Cerebellar nuclear complex (tissue), 1 donor: ENCODE measurements at places on chromosomes 3 and 15.

DNA sequence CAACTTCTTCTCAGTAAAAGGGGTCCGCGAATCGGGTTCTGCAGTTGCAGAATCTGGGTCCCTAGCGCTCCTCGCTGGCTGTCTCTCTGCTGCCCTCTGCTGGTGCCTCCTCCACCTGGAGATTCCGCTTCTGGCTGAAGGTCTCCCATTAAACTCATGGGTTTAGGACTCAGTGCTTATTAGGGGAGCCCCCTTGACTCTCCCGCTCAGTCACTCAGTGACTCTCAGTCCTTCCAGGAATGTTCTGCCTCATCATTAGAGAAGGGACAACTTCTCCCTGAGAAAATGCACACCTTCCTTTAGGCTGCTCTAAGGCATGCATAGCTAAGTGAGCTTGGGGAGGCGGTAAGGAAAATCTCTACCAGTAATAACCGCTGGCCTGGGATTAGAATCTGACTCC is 7.1 kb downstream of the CPN2 start:
- no peak for DNase-seq

- DNase-seq, result no peak
These were observed 688.7 kb downstream of the MECOM start for GRCh38 chr3:168974617-168975403.

GRCh38 chr15:48471073-48471472 is 139.8 kb downstream of the DUT start:
- DNase-seq, result no peak

DNA sequence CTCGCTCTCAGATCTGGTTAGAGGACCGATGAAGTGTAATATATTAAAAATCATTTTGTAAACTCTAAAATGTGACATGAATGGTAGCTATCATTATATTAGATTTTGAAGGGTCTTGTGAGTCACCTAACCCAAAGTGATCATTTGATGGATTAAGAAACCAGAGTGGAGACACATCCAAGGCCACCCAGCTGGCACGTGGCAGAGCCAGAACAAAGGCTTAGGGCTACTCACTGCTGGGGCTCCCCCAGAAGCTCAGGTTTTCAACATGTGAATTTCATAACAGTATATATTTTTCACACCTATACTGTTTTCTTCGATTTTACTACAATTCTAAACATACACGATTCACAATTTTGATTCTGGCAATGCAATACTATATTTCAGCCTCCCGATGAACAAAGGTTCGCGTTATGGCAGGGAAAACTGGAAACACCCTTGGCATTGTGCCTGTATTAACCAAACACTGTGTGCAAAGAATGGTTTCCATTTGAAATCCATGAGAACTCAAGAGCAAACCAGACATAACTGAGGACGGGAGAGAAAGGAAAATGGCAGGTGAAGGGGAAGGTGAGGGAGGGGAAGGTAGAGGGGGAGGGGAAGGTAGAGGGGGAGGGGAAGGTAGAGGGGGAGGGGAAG is 88.9 kb downstream of the ADAMTS17 start:
- DNase-seq, result no peak

GRCh38 chr3:120227710-120228347 is 57.2 kb downstream of the GPR156 start:
- no peak for DNase-seq

DNA sequence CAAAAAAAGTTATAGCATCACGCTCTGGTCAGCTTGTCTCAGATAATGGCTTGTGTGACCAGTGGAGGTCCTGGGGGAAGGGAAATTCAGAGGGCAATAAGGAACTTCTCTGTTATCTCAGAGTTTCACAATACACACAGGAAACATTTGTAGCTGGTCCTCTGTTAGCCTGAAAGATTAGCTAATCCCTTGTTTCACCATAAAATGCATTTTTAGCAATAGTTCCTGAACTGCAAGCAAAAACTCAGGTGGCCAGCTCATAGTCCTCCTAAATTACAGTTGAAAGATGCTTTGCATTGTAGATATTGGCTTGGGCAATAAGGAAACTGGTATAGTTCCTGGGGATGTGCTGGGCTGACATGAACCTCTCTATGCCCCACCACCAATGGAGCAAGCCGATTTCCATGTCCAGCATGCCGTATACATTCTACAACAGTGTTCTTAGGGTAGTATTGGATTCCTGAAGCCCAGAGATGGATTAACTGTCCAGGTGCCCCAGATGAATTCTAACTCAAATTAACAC is 141.5 kb upstream of the TBL1XR1 start:
- no peak for DNase-seq

DNA sequence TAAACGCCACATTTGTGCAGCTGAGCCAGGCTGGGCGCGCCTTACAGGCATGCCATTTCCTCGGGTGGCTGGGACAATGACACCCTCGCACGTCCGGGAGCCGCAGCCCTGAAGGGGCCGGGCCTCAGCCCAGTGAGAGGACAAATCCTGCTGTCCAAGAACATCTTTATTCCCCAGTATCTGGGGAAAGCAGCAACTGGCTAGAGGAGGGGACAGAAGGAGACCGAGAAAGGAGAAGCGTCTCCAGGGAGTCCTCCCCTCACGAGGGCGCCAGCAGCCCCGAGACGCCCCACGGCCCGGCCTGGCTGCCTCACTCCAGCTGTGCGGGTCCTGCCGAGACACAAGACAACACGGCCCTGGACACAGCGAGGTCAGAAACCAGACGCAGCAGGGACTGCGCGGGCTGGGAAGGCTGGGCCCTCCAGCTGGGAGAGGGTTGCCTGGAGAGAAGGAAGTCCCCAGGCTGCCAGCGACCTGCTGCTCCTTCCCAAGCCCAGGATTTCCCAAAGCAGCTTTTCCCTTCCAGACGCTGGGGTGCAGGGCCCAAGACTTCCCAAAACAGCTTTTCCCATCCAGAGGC is 130.2 kb downstream of the CHSY1 start:
- DNase-seq, result no peak

- DNase-seq, result no peak
These were observed 1045.0 kb downstream of the FHIT start for GRCh38 chr3:60206206-60206605.

- no peak for DNase-seq
These were observed 162.0 kb downstream of the IMPG2 start for GRCh38 chr3:101158374-101158773.

DNA sequence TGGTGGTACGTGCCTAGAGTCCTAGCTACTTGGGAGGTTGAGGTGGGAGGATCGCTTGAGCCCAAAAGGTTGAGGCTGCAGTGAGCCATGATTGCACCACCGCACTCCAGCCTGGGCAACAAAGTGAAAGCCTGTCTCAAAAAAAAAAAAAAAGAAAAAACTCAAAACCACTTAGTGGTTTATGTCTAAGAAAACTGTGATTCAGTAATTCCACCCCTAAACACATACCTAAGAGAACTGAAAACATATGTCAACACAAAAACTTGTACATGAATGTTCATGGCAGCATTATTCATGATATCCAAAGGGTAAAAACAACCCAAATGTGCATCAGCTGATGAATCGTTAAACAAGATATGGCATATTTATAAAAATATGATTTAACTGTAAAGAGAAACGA is 14.3 kb downstream of the SPG21 start:
- no peak for DNase-seq

DNA sequence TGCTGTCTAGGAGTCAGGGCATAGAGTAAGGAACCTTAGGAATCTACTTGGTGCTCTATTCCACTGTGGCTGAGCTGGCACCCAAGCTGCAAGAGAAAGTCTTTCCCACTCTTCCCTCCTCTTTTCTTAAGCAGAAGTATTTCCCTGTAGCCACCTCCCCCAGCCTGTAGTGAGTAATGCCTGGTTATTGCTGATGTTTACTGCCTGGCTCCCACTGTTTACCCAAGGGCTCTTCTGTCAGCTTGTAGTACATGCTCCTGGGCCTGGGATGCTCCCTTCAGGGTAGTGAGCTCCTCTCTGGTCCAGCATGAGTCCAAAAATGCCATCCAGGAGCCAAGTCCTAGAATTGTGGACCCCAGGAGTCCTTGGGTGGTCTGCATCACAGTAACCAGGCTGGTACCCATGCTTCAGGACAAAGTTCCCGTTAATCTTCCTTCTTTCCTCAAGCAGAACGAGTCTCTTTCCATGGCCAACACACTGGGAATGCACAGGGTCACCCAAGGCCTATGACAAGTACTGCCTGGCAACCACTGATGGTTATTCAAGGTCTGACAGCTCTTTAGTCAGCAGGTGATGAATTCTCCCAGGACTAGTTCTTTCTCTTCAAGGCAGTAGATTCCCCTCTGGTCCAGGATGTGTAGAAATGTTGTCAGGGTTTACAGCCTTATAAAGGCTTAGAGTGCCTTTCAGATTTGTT is 17.6 kb downstream of the GALK2 start:
- no peak for DNase-seq

DNA sequence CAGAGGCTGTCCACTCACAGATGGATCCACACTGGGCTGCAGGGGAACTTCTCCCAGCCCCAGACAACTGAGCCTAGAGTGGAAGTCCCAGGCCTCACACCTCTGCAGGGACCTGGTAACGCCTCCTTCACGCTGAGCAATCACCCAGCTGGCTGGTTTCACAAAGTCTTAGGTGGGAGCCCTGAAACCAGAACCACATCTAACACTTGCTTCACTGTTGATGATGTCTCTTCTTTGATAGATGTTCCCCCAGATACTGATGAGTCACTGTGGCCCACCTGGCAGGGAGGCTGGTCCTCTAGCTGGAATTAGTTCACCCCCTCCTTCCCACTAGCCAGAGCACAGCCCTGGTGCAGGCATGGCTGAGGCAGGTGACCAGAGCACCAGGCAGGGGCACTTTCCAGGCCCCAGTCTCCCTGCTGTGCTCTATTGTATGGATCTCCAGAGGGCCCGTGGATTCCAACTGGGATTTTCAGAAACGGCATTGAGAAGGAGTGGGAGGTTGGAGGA is 33.5 kb downstream of the MYL3 start:
- DNase-seq, result no peak

DNA sequence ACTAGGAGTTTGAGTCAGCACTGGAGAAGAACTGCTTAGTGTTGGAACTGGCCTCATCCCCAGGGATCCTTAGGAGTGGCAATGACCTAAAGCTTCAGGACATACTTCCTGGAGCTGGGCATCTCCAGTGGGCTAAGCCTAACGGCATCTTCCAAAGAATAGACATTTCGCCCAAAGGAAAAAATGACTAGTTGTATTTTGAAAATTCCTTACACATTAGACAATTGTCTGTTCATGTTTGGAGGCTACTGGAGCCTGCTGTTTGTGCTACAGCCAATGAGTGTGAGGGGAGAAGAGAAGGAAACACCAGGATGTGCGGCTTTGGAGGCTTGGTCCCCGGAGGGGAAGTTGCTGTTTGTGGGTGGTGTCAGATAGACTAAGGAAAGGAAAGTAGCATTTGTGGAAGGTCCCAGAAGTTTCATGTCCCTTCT is 77.6 kb downstream of the POLR2M start:
- DNase-seq, result no peak

- no peak for DNase-seq
These were observed 256.0 kb upstream of the STAC start for GRCh38 chr3:36124118-36124796.

DNA sequence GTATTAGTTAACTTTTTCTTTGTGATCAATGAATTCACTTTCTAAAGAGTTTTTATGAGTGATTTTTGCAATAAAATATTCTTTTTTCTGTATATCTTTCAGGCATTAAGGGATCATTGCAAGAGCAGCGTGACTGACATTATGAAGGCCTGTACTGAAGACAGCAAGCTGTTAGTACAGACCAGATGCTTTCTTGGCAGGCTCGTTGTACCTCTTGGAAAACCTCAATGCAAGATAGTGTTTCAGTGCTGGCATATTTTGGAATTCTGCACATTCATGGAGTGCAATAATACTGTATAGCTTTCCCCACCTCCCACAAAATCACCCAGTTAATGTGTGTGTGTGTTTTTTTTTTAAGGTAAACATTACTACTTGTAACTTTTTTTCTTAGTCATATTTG is 24.4 kb downstream of the SELENOT start:
- DNase-seq, result no peak

DNA sequence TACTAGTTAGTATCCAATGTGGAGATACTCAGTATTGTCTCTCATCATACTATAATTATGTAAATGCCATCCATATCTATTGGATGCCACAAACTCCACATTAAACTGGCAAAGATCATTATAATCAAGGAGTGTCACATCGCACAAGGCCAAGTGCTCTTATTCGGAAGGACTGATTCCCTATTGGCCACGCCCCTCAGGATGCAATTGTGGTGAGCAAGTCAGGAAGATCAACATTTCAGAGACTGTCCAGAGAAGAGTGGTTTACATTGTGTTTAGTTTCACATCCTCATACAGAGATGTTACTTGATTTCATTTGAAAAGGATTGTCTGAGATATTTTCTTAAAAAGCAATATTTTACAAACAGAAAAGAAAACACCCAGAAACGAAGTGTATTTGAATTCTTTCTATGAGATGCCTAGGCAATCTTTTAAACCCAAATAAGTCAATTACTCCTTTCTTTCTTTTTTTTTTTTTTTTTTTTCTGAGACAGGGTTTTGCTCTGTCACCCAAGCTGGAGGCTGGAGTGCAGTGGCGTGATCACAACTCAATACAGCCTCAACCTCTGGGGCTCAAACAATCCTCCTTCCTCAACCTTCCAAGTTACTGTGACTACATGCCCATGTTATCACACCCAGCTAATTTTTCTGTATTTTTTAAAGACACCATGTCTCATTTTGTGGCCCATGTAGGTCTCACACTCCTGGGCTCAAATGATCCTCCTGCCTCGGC is 369.1 kb downstream of the RBMS3 start:
- DNase-seq, result no peak

- no peak for DNase-seq
These were observed 317.7 kb downstream of the VPS13C start for GRCh38 chr15:61742591-61742990.

- DNase-seq, result no peak
These were observed 10.2 kb downstream of the ATP10A start for GRCh38 chr15:25852661-25853524.

- no peak for DNase-seq
These were observed 61.8 kb downstream of the CRTC3 start for GRCh38 chr15:90591524-90591923.

DNA sequence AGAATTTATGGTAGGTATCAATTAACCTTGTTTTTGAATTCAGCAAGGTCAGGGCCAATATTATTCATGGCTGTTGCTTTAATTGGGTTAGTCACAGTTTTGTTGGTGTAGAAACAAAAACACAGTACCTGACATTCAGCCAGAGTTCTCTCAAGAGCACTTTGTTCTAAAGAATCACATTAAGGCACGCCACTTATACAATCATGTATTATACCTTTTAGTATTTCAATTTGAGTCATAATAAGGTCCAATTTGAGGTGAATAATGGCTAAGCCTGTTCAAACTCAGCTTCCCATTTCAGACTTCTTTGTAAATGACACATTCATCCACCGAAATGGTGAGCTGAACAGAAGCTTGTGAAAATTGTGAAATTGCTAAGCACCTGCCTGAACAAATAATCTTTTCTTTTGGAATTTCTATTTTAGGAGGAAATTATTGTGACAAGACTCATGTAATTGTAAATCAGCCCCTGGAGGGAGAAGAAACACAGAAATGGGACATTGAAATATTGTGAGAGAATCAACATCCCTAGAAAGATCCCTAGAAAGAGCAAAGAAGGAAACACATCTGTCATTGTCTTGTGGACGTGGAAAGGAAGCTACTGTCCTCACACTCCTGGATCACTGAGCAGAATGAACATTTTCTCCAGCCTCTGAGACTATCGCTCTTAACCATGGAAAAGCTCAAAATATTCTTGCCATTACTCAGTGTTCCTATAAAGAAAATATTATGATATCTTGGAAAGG is 29.3 kb downstream of the RIOX2 start:
- no peak for DNase-seq

GRCh38 chr3:171491361-171491760 is 31.2 kb upstream of the TNIK start:
- no peak for DNase-seq
